Posterior cingulate gyrus (tissue), 11 donors: ENCODE measurements at places on chromosomes 3 and 15.

DNA sequence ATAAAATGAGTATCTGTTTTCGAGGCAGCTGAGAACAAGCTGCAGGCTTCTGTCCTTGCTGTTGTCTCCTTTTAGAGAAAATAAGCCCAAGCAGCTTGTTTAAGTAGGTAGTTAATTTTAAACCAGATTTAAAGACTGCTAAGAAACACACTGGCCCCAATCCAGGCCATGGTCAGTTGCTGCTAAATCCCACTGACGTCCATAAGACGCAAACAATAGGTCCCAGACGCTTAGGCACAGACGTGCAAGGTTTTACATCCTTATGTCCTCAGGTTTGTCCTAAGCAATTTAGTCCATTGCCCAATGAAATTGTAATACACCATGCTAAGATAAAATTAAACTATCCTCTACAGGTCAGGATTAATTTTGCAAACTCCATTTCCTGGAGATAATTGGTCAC, 120.0 kb upstream of the SNTN start:
- DNase-seq = no peak

GRCh38 chr3:48614044-48614443, 4.6 kb upstream of the UQCRC1 start:
- no peak for DNase-seq

- no peak for DNase-seq
These were observed 8.9 kb upstream of the DUSP7 start for GRCh38 chr3:52065264-52065756.

GRCh38 chr3:31880482-31881078, 100.5 kb downstream of the OSBPL10 start:
- DNase-seq = no peak

DNA sequence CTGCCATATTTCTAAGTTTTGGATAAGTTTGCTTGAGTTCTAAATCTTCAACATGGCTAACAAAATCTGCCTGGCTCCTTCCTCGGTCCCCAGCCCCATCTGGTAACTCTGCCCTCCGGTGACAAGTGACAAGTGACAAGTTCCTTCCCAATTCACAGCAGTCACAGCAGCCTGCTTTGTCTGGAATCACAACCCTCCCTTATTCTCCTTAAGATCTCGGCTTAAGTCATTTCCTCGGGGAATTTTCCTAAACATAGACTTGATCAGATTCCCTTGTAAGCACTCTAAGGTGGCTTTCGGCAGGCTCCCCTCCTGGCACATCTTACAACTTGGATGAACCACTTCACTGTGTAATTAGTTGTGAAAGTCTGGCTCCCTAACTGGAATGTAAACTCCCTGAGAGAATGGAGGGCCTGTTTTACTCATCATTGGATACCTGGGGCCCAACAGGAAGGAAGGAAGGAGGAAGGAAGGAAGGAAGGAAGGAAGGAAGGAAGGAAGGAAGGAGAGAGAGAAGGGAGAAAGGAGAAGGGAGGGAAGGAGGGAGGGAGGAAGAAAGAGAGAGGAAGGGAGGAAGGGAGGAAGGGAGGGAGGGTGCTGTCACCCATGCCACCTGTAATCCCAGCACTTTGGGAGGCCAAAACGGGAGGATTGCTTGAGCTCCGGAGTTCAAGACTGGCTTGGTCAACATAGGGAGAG, 126.4 kb downstream of the SHQ1 start:
- DNase-seq = no peak

GRCh38 chr3:133931084-133931483, 35.4 kb upstream of the RAB6B start:
- DNase-seq = no peak

GRCh38 chr15:48040166-48040817, 80.5 kb upstream of the SLC24A5 start:
- peak; percentile 72 for DNase-seq

GRCh38 chr3:45987368-45988291, 8.0 kb downstream of the FYCO1 start:
- DNase-seq = no peak

DNA sequence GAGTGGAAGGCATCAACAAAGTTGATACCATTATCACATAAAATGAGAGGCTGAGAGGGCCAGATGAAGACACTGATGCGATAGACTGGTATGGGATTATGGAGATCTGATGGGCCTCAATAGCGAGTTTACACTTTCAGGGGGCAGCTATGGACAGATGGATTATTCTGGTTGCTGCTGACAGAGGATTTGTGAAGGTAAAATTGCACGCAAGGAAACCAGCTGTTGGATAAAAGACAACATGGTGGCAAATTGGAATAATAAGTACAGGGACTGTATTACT, 203.9 kb downstream of the MBNL1 start:
- no peak for DNase-seq

- DNase-seq = no peak
These were observed 54.5 kb downstream of the IQSEC1 start for GRCh38 chr3:13018561-13019242.
